ENCODE measurements at places on chromosomes 2 and 18. TPM values are rescaled to one million over a fixed set of nuclear protein-coding genes. Genes with fewer than 3 reads are reported as not detected.

DNA sequence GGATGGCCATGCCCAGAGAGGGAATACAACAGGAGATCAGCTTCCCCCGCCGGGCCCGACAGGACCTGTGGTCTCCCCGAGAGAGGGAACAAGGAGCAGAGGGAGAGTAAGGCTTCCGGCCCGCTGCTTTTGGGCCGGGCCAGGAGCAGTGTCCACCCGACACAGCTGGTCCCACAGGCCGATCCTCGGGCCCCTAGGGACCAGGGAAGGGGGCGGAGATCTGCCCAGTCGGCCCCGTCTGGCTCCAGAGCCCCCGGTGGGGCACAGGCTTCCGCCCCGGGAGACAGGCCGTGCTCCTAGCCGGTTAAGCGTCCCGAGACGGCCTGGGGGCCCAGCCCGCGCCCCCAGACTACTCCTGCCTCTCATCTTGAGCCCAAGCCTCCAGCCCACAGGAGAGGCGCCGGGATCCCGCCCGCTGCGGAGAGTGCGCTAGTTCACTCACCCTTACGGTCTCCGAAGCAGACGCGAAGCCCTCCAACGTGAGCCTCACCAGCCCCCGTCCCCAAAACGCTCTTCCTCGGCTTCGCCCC, at the start of gene MCFD2:
TSS of gene MCFD2 (minus strand) at position 526 of the 530 bp plus-strand sequence. CDS start 6,635 bp downstream, outside the sequence.
- no peak for DNase-seq

GRCh38 chr2:85015653-85016360, 44.8 kb downstream of the KCMF1 start:
- DNase-seq, result no peak

GRCh38 chr2:42839809-42840501, 47.6 kb upstream of the HAAO start:
- no peak for DNase-seq

The PPM1G gene
- total RNA-seq, result 32.2 TPM

The DRC1 gene
- total RNA-seq, result 4.3 TPM

The MLPH gene
- 1.8 TPM for total RNA-seq

The LONRF2 gene
- total RNA-seq, result 134 TPM

The TBC1D8 gene
- 27.4 TPM for total RNA-seq

The MAPK4 gene
- 65.6 TPM for total RNA-seq

The KCNG3 gene
- 5.3 TPM for total RNA-seq

Measured in dorsolateral prefrontal cortex (tissue), 122 donors.